Trophoblast cell (in vitro differentiated cells and primary cell): ENCODE measurements at places on chromosomes 5 and 9.

- peak; percentile 89 for DNase-seq
Measured at GRCh38 chr9:2765250-2765880, 48.1 kb downstream of the KCNV2 start.

- DNase-seq: peak; percentile 92
Measured at GRCh38 chr5:101390151-101390908, 487.2 kb upstream of the ST8SIA4 start.

GRCh38 chr9:77865385-77866047 is 166.1 kb downstream of the GNAQ start:
- DNase-seq: no peak

DNA sequence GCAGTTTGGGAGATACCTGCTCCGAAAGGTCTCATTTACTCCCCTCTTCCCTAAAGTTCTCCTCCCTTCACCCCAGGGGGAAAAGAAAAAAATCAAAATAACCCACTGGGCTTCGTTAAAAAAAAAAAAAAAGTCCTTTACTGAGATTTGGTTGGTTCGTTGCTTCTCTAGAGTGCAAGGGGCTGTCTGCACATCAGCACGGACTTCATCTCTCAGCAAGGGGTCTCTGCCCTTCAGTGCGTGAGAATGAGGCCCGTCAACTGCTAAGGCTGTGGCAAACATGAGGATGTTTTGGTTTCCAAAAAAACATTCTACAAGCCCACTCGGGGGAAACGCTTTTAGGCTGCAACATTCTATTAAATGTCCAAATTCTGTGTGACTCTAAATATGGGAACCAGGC is 10.0 kb downstream of the BARHL1 start:
- DNase-seq: no peak

DNA sequence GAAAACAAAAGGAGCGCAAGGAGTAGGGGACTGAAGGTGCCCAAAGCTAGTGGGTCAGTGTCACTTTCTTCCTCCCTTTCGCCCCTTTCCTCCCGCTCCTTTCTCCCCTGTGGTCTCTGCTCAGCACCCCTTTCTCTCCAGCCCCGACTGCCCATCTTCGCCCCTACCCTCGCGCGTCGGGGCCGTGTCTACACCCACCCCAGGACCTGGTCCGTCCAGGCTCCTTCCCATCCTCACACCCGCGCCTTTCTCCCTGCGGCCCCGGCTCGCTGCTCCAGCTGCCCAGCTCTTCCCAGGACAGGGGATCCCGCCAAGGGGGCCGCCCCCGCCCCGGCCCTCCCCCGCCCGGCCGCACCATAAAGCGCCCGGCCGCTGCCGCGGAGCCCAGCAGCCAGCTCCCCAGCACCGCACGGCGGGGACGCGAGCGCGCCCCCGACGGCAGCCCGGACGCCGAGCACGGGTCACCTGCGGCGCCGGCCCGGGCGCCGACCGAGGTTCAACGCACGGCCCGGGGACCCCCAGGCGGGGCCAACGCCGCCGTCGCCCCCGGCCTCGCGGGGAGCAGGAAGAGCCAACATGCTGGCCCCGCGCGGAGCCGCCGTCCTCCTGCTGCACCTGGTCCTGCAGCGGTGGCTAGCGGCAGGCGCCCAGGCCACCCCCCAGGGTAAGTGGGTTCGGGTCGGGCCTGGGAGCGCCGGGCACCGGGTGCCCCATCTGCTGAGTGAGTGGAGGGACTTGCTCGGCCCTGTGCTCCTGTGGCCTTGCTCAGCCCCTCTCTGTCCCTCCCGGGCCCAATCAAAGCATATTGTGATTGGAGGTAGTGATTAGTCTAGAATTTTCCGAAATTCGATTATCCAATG is at the start of gene THBS4:
THBS4 (plus strand) TSS at position 387 of the 860 bp plus-strand sequence; CDS start at position 577, 190 bp downstream.
- no peak for DNase-seq

DNA sequence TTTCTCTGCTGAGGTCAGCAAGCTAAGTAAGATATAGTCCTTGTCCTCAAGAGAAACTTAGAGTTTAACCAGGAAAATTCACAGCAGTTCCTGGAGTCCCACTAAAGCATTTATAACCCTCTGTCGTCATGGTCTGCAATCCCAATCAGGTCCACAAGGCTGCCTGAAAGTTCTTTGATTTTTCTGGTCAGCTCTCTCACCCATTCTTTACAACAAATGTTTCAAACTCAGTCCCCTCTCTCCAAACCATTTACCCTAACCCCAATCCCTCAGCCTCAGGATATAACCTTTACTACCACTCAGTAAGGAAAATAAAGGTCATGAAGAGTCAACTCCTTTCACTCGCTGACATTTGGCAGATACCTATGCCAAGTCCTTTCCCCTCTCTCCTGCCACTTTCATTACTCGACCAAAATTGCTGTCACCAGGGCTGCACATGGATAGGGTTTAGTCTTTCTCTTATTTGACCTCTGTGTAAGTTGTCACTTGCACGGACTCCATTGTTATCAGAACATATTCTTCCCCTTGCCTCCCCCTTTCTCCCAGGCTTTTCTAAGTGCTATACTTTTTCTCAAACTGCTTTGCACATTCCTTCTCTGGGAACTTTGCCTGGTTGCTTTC is 936.6 kb downstream of the NR2F1-AS1 start:
- no peak for DNase-seq

DNA sequence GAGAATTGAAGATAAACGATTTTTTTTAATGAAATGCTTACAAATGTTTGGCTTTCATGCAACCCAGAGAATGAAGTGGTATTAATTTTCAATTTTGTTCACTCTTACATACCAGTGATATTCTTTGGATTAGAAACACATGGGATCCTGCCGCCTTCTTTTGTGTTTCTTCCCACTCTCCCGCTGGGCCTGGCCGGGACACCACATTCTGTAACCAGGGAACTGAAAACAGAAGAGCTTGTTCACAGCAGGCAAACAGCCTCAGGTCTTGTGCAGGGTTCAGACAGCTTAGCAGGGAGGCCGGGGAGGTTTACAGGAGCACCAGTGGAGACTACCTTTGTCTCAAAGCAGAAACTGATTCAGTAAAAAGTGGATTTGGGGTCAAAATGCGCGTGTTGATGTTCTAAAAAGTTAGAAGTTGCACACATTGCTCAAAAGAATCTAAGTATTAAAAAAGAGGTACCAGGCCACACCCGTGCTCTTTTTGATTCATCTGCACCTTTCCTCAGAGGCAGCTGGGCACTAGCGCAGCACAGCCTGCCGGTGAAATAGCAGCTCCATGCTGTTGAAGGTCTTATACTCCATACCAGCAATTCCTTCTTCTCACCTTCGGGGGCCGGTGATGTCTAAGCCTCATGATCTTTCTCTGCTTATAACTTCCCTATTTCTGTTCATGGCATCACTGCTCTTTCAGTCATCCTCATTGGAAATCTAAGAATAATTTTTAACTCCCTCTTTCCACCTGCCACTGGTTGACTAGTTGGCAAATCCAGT is 67.1 kb downstream of the GRAMD2B start:
- DNase-seq: no peak

DNA sequence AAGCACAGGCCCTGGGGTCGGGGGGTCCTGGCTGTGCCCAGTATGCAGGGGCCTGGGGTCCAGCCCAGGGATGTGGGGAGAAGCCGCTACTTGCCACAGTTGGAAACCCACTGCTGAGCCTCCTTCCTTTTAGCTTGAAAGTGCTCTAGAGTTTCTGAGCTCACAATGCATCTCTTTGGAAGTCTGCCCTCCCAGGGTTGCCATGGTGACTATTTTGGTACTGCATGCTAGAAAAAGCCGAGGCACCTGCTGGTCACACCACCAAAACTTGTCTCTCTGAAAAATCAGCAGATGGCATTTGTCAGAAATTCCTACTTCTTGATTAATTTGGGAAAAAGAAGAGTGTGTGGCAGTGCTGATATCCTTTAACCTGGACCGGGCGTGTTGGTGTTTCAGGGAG is 151.8 kb downstream of the SEC61B start:
- DNase-seq: no peak

DNA sequence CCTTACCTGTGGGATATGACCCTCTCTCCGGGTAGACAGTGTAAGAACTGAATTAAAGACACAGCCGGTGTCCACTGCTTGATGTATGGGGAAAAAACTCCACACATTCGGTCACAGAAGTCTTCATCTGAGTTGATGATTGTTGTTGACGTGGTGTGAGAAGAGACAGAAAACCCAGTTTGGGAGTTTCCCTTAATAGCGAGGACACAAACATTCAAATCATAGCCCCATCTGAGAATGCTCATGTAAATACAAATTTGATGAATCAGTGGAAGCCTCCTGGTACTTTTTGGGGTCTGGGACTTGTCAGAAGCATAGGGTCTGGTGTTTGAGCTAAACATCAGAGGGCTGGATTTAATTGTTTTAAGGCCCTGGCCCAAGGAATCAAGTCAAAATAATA is 11.0 kb downstream of the HAVCR1 start:
- DNase-seq: no peak

GRCh38 chr5:95643152-95643551 is 3.4 kb upstream of the RFESD start:
- no peak for DNase-seq

- DNase-seq: peak; percentile 34
Measured at GRCh38 chr9:107068581-107068980, 205.6 kb downstream of the ZNF462 start.

DNA sequence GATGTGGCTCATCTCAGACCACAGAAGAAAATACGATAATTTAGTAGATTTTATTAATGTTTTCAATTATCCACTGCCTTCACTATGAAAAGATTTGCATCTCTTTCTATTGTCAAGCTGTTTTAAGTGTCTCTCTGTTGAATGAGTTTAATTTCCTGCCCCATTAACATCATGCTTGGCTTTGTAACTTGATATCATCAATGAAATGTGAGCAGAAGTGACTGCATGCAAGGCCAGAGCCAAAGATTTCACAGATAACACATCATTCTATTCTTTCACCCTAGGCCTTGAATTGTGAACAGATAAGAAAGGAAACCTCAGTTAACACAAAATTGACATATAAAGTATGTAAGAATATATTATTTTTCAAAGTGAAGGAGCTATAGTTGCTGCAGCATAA is 986.4 kb upstream of the CDH18 start:
- DNase-seq: no peak

DNA sequence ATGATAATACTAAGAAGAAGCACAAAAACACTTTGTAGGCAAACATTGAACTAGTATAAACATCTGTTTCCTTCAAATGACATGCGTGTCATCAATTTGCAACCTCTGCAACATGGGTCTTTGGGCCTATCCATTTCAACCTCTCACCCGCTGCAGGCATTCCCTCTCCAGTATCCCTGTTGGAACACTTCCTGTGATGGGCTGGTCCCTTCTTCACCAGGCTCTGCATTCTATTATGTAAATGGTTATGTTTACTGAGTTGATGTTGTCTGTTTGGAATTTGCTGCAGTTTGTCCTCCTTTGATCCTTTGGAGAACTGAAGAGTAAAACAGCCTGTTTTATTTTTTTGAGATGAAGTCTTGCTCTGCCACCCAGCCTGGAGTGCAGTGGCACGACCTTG is 16.6 kb upstream of the TBC1D2 start:
- DNase-seq: no peak

- no peak for DNase-seq
Measured at GRCh38 chr9:4024281-4024777, 275.5 kb downstream of the GLIS3 start.

DNA sequence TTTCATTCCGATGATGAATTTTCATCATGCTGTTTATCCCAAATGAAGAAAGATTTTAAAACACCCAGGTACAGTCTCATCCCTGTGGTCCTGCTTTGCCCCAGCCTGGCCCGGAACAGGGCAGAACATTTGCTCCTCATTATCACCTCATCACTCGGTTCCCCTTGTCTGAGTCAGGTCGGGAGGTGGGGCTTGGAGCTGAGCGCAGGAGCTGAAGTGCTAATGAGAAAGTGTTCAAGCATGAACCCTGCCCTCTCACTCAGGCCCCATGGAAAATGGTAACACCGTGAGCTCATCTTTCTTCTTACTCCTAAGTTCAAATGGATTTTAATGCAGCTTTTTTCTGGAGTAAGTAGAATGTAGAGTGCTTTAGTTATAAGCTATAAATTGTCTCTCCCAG is 466.2 kb downstream of the KDM4C start:
- no peak for DNase-seq

DNA sequence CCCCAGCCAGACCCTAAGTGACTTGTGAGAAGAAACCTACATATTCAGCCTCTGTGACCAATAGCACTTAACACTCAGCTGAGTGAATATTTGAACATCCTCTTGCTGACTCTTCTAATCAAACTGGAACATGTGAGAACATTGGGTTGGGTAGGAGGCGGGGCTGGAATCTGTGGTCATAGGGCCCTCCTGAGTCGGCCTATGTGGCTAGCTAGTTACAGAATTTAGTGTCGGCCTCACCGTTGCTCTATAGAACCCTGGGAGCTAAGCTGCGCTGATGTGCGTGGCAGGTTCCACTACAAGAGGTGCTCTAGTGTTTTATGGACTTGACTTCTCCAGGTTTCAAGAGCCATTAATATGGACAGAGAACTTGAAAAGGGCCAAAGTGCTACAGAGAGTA is 138.8 kb downstream of the DROSHA start:
- DNase-seq: peak; percentile 19

DNA sequence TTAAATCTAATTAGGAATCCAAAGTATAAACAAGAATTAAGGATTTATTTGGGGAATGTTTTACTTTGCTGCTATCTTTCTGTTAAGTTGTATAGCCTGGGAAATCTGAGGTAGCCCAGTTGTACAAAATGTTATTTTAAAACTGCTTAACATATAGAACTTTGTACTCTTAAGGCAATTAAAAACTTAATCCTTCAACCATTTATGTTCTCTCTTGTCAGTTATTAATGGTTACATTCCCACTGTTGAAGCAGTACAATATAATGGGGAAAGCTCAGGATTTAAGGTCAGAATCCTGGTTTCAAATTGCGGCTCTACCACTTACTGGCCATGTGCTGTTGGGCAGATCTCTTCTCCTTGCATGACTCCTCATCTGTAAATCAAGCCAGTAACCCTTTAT is 32.7 kb downstream of the FBXO38 start:
- DNase-seq: no peak

- no peak for DNase-seq
Measured at GRCh38 chr5:126462239-126463014, 39.2 kb downstream of the GRAMD2B start.

- DNase-seq: no peak
Measured at GRCh38 chr5:6508931-6509330, 60.3 kb downstream of the UBE2QL1 start.

- no peak for DNase-seq
Measured at GRCh38 chr9:27472195-27472594, 51.9 kb upstream of the IFNK start.

- DNase-seq: no peak
Measured at GRCh38 chr9:5292141-5292540, 12.4 kb downstream of the RLN2 start.

- peak; percentile 93 for DNase-seq
Measured at GRCh38 chr9:33129886-33130881, 37.0 kb downstream of the B4GALT1 start.

DNA sequence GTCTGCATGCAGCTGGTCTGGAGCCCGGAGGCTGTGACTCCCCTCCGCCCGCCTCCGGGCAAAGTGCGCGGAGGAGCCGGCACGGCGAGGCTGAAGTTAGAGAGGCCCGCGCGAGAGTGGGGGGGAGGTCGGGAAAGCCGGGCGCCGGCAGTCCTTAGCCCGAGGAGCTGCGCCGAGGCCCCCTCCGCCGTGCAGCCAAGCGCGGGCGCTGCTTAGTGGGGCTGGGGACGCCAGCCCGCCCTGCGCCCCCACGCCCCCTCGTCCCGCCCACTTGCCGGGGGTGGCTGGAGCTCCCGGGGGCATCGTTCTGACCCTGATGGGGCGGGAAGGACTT is 403 bp downstream of the NINJ1 start:
- DNase-seq: peak; percentile 94
